T-helper 1 cell (primary cell): ENCODE measurements at places on chromosomes 4 and X.

DNA sequence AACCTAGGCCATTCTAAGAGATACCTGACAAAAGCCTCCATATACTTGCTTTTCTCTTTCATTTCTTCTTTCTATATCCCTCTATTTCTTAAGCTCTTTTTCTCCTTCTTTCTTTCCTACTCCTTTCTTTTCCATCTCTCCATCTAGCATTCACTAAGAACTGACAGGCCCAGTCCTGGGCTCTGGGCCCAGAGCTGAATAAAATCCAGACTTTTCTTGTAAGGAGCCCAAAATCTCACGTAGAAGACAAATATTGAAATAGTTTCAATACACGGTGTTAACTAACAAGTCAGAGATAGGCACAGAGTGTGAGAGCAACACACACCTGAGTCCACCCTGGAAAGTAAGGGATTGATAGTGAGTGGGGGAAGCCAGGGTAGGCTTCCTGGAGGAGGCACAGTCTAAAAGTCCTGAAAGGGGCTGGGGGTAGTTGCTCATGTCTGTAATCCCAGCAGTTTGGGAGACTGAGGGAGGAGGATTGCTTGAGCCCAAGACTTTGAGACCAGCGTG is 73.2 kb upstream of the EFNB1 start:
- no peak for DNase-seq

DNA sequence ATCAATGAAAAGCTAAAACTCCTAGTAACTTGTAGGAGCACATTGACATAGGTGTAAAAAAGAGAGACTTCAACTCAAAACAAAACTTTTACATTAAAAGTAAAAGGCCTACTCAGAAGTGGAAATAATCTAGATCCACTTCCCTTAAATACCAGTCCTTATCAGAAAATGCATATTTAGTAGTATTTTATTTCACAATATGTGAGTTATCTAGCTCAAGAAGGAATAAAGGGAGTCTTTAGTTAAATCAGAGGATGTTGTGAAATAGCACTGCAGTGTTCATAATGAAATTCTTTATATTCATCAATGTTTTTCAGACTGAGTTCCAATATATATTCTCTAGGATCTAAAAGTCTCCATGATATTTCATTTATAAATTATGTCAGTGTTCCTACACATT is 715.0 kb downstream of the GRID2 start:
- DNase-seq, result no peak

DNA sequence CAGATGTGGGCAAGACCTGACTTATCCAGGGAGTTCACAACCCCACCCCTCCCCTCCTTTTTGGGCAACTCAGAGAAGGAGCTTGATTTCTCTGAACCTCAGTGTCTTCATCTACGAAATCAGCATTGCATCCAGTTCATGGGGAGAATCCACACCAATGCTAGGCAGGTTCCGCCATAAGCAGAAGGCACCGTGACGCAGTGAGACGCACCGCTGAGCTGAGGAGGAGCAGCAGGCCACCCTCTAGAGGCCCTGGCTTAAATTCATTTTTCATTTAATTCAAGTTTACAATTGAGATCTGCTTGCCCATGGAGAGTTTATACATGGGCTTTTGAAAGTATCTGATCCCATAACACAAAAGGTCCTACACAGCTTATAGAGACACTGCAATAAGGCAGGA is 55.7 kb downstream of the CPZ start:
- DNase-seq, result no peak

DNA sequence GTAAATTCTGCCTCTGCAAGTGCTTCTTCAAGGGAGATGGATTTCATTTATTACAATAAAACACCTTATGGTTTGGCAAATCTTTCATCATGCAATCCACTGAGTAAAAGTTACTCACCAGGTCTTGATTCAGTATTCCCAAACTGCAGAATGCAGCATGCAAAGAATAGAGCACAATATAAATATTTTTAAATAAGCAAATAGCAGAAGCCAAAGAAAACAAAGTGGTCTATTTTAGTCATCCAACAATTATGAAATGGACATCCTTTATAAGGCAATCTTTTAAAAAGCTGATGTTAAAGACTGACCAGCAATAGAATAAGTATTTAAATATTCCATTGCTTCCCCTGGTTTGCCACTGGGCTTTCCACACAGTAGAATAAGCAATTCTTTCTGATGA is 59.5 kb downstream of the SLC39A8 start:
- DNase-seq, result no peak

DNA sequence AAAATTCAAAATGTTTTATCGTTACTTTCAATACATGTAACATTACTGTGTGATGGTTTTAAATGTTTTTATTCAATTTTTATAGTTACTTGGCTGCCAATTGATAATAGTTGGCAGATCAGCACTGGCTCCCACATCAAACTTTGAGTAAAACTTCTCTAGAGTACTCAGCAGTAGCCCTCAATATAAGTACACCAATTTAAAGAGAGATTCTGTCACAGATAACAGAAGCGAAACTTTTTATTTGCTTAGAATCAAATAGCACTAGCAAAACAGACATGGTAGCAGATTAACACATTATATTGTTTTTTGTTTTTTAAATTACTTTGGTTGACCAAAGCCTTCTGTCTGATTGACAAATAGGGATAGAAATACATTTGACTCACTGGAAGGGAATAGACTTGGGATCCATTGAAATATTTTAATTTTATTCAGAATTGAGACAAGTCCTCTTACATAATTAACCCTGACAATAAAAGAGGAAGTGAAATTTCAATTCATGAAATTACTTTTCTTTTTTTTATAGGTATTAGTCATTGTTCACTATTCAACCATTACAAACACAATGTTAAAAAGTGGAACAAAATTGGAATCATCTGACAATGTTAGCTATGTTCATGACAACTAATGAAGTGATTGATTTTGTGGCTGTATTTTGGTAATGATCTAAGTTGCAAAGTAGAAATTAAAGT is 554.9 kb downstream of the KLHL4 start:
- no peak for DNase-seq

- no peak for DNase-seq
Measured at GRCh38 chrX:154727871-154728270, 23.0 kb downstream of the GAB3 start.

- DNase-seq, result no peak
Measured at GRCh38 chr4:158513256-158513655, 8.4 kb upstream of the RXFP1 start.
